ENCODE measurements at places on chromosomes 11 and 22.

- no peak for DNase-seq
Measured at GRCh38 chr11:19398273-19398672, 157.5 kb upstream of the E2F8 start.

DNA sequence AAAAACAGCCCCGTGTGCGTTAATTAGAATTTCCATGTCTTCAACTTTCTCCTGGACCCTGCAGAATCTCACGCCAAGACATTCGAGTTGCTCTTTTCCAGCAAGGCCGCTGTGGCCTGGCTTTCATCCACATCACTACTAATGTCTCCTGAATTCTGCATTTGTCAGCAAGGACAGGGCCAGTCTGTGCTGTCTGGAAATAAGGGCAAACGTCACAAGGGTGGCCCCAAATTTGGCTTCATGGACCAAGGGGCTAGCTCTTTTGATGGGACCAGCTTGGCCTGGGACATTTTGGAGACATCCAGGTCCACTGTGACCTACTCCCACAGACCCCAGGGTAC, 33.4 kb downstream of the KCNQ1OT1 start:
- DNase-seq = no peak

DNA sequence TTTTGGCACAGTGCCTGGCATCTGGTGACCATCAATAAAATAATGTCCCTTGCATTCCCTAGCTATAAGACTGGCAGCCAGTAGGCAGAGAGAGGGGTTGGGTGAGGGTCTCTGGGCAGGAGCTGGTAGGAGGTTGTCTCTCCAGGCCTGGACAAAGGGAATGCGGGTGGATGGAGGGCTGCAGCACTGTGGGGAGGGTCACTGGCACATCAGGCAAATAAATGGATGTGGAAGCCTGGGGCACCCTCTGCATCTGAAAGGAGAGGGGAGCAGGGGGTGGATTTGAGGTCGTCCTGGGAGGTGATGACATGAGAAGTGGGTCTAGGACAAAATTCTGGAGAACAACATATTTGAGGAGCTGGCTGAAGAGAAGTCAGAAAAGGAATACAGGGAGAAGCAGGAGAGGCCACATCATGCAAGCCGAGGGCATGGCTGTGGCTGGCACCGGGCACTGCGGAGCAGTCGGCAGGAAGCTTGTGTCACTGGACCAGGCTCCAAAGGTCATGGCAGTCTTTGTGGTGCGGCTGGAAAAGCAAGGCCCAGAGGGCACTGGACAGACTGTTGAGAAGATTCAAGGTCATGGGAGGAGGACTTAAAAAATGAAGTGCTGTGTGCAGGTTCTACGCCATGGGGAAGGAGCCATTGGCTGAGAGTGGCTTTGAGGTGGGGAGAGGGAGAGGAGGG, 36.5 kb upstream of the THY1 start:
- no peak for DNase-seq

DNA sequence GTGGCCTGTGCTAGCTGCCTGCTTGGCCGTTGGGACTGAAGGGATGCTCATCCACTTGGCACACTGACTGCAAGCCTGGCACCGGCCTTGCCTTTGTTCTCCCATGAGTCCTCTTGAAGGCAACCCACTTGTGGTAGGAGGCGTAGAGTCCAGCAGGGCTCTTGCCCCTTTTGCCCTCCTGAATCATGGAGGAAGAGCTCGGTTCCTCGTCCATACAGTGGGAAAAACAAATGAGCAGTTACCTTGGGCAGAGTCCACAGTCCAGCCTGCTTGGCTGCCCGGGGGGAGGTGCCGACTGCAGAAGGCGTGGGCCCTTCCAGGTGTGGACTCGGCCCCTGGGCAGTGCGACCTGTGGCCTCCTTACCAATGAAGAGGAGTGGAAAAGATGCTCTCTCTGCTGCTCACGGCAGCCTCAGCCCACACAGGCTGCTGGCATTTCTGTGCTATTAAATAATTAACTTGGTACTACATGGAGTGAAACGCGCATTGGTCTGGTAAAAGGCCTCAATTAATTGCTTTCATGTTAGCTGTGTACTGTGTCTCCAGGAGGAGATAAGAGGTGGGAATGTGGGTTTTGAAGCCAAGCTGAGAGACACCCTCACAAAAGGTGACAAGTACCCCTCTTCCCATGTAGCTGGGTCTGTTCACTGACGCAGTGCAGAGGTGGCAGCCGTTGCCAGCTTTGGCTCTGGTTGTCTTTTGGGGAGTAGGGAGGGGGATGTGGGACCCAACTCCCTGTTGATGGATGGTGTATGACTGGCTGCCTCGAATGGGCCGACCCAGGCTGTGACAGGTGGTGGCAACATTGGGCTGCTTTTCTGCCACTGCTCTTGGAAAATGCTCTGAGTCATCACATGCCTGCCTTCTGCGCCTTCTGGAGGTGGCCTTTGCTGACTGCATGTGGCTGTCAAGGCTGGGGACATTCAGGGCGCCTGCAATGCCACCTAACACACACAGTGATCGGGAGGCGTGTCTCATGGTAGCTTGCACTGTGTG, 26.8 kb upstream of the B3GAT1 start:
- no peak for DNase-seq

- no peak for DNase-seq
Measured at GRCh38 chr11:120704256-120704750, 192.8 kb downstream of the GRIK4 start.

- DNase-seq = no peak
Measured at GRCh38 chr11:104328512-104328907, 164.6 kb upstream of the PDGFD start.

DNA sequence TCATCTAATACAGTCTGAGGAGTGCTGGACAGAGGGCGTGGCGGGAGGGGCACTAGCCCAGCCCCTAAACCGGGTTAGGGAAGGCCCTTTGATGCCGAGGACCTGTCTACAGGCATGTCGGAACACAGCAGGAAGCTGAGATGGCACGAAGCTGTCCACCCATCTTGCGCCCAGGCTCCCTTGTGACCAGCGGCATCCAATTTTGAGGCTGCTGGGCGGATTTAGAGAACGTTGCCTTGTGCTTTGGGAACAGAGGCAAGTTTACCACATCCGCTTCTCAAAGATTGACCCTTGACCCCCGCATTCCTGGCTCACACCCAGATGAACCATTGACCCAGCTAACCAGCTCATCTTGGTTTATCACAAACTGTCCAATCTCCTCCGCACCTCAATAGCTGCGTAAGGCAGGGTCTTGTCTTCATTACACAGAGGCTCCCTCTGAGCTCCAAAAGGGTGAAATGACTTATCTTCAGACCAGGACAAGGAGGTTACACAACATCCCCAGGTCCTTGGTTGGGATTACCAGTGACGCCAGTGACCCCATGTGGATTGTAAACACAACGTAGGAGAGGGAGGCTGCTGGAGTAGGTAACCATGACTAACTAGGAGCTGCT, 4.5 kb downstream of the FAM83F start:
- DNase-seq = no peak

GRCh38 chr11:2212411-2213251, 41.0 kb upstream of the TH start:
- no peak for DNase-seq

- no peak for DNase-seq
Measured at GRCh38 chr11:96967616-96968015, 577.8 kb downstream of the JRKL start.

GRCh38 chr11:43498561-43498960, 139.8 kb downstream of the TTC17 start:
- DNase-seq = no peak

Measured in stimulated activated CD8-positive, alpha-beta memory T cell treated with anti-CD3 and anti-CD28 coated beads, Interleukin-7, amount 100 ng/mL, for 48 hours (primary cell).